NCI-H526 treated with DMSO at 0.1 percent for 48 hours (cell line): ENCODE measurements at places on chromosomes 6 and 20.

GRCh38 chr20:5658912-5659345 is 91.3 kb upstream of the SHLD1 start:
- no peak for DNase-seq

GRCh38 chr6:5547556-5547955 is 286.2 kb downstream of the FARS2 start:
- DNase-seq, result no peak

DNA sequence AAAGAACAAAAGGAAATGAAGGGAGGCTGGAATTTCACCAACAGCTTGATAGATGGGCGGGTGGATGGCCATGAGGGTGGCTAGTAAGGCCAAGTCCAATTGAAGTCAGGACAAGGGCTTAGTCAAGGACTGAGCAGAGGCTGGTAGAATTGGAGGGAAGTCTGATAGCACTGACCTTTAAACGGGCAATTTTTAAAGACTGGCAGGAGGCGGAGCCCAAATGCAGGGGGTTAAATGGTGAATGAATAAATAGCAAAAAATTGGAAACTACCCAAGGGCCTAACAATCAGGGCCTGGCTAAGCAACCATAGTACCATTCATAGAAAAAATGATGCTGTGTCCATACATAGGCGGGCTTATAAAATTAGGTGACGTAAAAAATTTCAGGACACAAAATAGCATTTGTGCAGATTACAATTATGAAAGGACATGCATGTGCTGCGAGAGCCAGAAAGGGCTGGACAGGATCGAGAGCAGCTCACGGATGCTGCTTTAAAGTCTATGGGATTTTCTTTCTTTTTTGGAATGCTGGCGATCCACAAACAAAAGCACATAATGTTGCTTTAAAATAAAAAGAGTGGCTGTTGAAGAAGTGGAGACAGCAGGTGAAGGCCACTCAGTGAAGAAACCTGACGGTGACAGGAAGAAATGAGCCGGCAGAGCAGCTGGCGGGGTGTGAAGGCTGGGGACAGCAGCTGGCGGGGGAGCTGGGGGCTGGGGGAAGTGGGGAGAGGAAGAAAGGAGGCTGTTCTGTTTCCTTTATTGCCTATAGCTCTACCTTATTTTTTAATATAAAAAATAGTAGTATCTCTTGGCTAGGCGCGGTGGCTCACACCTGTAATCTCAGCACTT is 42.8 kb upstream of the TAF8 start:
- DNase-seq, result no peak

- no peak for DNase-seq
These were observed 348.3 kb downstream of the CDH26 start for GRCh38 chr20:60306551-60306950.

- no peak for DNase-seq
These were observed 479.9 kb upstream of the BTBD3 start for GRCh38 chr20:11437611-11438380.

- DNase-seq, result no peak
These were observed 119.9 kb upstream of the CEP85L start for GRCh38 chr6:118771253-118771652.

GRCh38 chr20:62378215-62378614 is 8.7 kb upstream of the RPS21 start:
- DNase-seq, result no peak

- no peak for DNase-seq
These were observed 28.6 kb downstream of the RIMS4 start for GRCh38 chr20:44781791-44782190.

GRCh38 chr20:41524980-41525613 is 93.1 kb downstream of the CHD6 start:
- no peak for DNase-seq

GRCh38 chr20:45500022-45500421 is 15.4 kb downstream of the SPINT3 start:
- no peak for DNase-seq

- DNase-seq, result no peak
These were observed 680.4 kb upstream of the IMPG1 start for GRCh38 chr6:76752841-76753240.

- DNase-seq, result no peak
These were observed 24.1 kb upstream of the IPCEF1 start for GRCh38 chr6:154380741-154381140.

GRCh38 chr6:155123520-155123919 is 128.4 kb downstream of the TIAM2 start:
- no peak for DNase-seq

- DNase-seq, result no peak
These were observed 3.5 kb downstream of the RBM39 start for GRCh38 chr20:35738410-35739179.

DNA sequence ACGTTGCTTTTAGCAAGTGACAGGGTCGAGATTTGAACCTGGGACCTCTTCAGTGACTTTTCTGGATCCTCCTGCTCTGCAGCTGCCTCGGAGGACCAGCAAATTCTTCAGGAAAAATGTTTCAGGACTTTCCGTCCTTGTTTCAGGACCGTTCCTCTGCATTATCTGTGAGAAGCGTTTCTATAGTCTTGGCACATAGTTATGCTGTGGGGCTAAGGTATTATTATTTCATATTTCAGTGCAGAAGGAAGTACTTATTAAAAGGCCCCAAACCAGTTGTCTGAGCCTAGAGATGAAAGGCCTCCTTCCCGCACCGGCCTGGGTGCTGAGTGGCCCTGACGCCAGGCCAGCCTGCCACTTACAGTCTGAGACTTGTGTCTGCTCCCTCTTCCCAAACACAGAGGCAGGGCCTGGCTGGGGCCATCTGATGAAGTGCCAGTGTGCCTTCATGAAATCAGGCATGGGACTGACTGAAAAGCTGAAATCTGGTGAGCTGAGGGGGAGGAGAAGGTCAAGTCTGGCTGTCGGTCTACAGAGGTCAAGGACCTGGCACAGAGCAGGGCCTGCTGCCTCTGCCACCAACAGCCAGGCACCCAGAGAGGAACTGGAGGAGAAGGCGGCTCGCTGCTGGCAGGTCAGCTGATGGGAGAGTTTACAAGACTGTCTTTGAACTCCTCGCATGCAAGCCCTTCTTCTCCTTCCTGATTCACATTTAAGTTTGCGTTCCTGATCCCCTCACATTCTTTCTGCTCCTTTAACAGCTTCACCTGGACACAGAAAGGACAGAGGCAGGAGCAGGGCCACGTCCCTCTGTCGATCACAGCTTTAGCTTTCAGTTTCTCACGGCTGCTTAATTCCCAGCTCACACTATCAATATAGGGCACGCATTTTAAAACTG is 8.9 kb upstream of the QKI start:
- DNase-seq, result no peak

GRCh38 chr20:1876975-1877608 is 18.1 kb upstream of the SIRPA start:
- no peak for DNase-seq

GRCh38 chr20:13325033-13325432 is 104.0 kb downstream of the ISM1 start:
- DNase-seq, result peak; percentile 12

- no peak for DNase-seq
These were observed 30.6 kb upstream of the LY86 start for GRCh38 chr6:6557886-6558285.

GRCh38 chr6:158457616-158458278 is 102.1 kb upstream of the TMEM181 start:
- DNase-seq, result no peak

DNA sequence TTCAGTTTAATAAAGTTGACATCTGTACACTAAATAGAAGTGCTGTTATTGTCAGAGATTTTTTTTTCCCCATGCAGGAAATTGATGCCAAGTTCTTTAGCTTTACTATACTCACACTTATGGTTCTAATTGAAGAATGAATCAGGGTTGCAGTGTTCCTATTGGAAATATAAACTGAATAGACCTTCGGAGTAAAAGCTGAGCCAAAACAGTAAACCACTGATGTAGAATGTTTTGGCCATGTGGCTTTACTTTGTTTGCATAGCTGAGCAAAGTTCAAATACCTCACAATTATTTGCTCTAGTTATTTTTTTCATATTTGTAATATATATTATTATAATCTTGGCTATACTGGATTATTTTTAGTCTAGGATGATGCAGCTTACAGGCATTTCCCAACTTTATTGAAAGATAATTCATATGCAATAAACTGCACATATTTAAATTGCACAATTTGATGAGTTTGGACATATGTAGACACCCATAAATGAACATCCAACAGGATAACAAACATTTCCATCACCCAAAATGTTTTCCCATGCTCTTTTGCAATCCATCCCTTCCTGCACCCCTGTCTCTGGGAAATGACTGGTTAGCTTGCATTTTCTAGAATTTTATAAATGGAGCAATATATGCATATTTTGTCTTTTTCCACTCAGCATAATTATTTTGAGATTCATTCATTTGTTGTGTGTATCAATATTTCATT is 105.8 kb upstream of the NOX3 start:
- no peak for DNase-seq

DNA sequence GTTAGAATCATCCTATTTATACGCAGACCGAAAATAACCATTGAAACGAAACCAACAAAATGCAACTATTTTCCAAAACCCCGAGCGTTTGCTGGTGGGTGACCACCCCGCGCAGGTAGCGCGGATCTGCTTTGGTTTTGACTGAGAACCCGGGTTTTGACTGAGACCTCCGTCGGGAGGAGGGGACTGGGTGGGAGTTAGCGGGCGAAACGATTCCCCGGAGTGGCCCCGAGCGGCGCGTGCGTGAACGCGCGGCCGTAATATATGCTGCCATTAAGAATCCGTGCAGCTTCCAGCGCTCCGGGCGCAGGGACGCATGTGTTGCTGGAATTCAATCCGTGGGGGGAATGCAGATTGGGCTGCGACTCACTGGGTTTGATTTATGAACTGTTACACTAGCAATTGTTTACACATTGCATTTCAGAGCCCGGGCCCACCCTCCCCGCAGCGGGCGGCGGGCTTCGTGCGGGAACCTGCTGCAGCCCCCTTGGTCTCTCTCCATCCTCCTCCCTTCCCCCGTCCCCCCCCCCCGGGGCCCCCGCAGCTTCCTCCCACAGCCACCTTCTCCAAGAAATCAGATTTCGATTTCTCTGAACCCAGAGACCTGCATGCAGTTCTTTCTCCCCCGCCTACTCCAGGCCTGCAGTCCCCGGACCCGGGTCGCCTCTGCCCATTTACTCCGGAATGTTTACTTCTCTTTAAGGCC is 9.9 kb downstream of the NRN1 start:
- DNase-seq, result peak; percentile 13

DNA sequence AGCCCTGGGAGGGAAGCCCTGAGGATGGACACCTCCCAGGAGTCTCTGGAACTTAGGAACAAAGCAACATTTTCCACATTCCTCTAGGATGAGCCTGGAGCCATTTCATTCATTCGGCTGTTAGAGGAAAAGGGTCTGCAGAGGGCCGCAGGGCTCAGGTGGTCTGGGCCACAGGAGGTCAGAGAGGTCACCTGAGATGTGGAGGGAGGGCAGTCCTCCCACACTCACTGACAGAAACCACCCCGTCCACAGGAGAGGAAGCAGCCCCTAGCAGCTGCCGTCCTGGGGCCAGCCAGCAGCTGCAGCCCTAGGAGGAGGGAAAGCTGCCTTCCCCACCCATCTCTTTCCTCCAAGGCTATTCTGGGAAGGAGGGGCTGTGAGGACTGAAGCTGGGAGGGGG is 207.0 kb downstream of the CDC5L start:
- no peak for DNase-seq

- peak; percentile 15 for DNase-seq
These were observed 24.0 kb downstream of the C6orf132 start for GRCh38 chr6:42118162-42119001.

GRCh38 chr6:53458105-53458866 is 86.6 kb downstream of the GCLC start:
- no peak for DNase-seq

GRCh38 chr20:42792052-42792451 is 397.7 kb downstream of the PTPRT start:
- no peak for DNase-seq

- DNase-seq, result peak; percentile 74
These were observed at the start of gene TPBG for GRCh38 chr6:82363428-82364086. Gene TPBG, plus strand, starts transcription at chr6:82363817. Its CDS starts 1,145 bp downstream, at chr6:82364962.

DNA sequence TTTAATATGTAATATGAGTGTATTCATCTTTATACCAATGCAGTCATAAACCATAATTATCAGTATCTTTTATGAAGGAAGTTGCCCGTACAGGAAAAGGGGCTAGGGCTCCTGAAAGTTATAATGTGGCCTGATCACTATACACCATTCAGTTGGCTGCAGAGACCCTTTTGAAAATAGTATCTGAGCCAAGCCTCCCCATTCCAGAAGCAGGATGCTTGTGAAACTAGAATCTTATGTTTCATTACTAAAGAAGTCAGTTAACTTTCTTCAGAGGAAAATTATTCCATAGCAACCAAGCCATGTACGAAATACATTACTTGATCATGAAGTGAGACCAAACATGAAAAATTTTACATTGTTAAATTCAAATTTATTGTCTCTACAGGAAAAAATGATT is 251.5 kb upstream of the TCF21 start:
- no peak for DNase-seq

GRCh38 chr6:42263165-42263728 is 45.6 kb upstream of the MRPS10 start:
- no peak for DNase-seq

DNA sequence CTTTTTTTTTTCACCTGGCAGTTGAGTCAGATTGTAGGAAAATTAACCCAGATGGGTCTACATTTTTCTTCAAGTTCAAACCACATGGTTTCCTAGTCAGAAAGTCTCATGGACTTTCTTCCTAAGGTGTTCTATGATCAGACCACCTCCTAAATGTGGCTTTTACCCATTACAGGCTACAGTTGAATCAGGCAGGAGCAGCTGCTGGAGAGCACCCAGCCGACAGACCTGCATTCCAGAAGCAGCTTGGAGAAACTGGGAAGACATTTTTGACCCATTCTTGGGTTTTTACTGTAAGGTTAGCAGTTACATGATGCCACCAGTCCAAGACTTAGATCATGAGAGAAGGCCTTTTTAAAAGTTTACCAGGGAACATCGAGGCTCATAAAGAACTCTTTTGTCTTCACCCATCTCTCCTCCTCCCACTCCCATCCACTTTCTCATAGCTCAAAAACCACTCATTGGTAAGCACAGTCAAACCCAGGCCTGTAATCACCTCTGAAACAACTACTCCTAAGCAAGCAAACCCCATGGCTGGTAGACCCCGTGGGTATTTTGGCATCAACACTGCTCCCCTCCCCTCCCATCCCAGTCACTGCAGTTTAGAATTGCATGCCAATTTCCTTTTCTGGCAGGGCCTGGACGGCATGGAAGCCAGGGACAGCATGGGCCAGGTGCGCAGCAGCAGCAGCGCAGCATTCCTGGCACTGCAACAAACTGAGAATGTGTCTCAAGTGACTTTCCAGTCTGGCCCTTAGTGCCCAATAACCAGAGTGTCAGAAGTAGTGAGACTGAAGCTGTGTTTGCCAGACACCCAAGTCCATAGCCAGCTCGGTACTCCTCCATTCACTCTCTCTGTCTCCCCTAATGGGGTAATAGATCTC is 113.7 kb downstream of the CLIC5 start:
- no peak for DNase-seq

GRCh38 chr6:148316308-148316707 is 26.3 kb upstream of the SASH1 start:
- no peak for DNase-seq

GRCh38 chr6:131255911-131256310 is 120.6 kb downstream of the AKAP7 start:
- no peak for DNase-seq
